Activated T-cell treated with anti-CD3 and anti-CD28 coated beads for 48 hours (primary cell): ENCODE measurements at places on chromosomes 1 and 21.
A peak's percentile ranks its signal among the peaks of the same experiment; 100 is the strongest.

DNA sequence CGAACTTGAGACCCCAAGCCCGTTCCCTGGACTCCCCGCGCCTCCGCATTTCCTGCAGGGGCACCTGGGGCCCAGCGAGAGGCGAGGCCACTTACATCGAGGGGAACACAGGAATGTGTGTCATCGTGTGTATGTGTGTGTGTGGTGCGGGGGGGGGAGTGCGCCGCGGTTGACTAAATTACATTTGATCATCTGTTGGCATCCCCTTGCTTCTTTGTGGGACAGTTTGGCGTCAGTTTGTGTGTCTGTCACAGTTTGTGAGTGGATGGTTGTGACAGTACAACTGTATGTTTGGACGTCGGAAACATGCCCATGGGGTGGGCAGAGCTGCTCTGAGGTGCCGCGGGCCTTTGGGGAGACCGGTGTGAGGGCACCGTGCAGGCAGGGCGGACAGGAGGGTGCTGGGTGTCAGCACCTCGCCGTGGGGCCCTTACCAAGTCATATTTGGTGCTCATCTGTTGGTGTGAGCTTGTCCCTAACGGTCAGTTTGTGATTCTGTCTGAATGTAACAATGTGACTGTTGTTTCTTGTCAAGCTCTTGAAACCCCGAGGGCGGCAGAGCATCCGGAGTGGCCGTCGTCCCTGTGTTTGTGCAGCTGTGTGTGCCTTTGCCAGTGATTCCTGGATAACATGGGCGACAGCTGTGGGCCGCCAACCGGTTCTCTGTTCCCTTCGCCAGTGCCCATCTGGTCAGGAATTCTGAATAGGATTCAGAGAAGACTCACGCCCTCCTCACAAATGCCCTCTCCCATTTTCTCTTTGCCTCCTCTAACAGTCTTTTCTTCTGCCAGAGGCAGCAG is 899 bp downstream of the OPRD1 start:
- DNase-seq: no peak

- DNase-seq: no peak
These were observed 5.0 kb upstream of the ACOT11 start for GRCh38 chr1:54542962-54543539.

- no peak for DNase-seq
These were observed 8.7 kb downstream of the ETS2 start for GRCh38 chr21:38814126-38815059.

DNA sequence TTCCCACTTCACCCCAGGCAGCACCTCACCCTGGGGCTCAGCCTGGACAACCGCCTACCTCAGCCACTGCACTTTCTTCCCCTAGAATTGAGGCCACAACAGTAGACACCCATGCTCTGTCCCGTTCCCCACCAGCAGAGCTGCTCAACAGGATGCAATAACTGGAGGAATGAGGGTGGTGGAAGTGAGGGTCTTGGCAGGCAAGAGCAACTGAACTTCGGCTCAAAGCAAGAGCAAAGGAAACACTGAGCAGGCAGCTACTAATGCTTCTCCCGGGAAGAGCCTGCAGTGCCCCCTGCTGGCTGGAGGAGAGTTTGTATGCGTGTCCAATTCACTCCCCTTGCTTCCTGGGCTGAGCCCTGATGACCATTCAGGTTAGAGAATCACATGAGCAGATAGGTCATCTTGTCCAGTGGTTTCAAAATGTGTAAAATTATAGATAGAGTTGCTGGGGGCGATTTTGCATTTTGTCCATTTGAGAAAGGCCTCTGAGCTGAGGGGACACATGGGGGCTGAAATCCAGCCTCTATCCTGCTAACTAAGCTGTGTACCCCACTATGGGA is 13.9 kb downstream of the NT5C1A start:
- DNase-seq: peak; percentile 69

- no peak for DNase-seq
These were observed 681.0 kb upstream of the ADAMTS5 start for GRCh38 chr21:27647921-27648320.

DNA sequence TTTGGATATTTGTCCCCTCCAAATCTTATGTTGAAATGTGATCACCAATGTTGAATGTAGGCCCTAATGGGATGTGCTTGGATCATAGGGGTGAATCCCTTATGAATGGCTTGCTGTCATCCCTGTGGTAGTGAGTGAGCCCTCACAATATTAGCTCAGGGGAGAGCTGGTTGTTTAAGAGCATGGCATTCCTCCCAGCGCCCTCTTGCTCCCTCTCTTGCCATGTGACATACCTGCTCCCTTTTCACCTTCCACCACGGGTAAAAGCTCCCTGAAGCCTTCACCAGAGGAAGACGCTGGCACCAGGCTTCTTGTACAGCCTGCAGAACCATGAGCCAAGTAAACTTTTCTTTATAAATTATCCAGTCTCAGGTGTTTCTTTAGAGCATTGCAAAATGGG is 305.6 kb downstream of the KCTD3 start:
- DNase-seq: no peak

GRCh38 chr1:103336408-103336807 is 189.1 kb upstream of the RNPC3 start:
- DNase-seq: no peak

DNA sequence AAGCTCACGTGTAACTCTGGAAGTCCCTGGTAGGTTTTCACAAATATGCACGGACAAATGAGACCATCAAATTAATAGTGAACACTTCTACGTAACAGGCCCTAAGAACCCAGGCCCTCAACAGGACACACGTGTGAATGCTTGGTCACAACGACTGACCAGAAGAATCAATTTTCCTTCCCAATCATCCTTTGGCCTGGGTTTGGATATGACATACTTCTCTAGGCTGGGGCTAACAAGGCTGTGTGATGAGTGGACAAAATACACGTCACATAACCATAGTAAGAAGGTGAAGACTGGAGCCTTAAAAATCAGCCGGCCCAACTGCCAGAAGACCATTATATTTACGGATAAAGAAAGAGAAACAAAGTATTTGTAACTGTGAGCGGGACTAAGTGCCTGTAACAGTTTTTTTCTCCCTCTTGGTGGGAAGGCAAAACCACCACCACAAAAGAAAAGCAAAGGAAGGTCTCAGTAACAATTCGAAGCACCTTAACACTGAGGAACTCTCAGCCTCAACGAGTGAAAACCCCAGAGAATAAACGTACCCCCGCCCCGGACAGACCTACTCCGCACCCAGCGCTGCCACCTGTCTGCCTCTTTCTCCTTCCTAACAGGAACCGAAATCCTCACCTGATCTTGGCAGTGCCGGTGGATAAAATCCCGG is 450 bp downstream of the SDE2 start:
- DNase-seq: no peak

- no peak for DNase-seq
These were observed 30.8 kb downstream of the LTN1 start for GRCh38 chr21:28961927-28962326.

DNA sequence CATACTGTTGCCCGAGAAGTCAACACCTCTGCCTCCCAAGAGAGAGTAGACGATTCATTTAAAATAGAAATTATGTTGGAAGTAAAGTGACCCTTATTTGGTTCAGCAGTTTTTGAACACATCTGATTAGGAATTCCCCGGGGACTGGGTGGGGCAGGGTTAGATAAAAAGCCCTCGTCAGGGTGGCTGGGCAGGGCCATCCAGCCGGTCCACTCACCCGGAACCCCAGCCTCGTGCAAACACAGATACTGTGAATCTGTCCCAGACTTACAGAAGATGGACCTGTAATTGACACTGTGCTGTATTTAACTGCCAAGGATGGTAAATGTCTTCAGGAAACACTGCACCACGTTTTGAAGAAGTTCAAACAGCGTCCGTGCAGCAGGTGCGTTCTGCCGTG is 63.7 kb downstream of the PRDM16 start:
- no peak for DNase-seq
